ENCODE measurements at places on chromosomes 6 and 20.

GRCh38 chr20:11337361-11338130 is 580.1 kb upstream of the BTBD3 start:
- DNase-seq: no peak

GRCh38 chr6:125406741-125407140 is 105.0 kb upstream of the HDDC2 start:
- DNase-seq: no peak

GRCh38 chr20:16749573-16749972 is 1.4 kb downstream of the OTOR start:
- DNase-seq: no peak

- no peak for DNase-seq
Measured at GRCh38 chr6:36752187-36752885, 54.7 kb downstream of the RAB44 start.

DNA sequence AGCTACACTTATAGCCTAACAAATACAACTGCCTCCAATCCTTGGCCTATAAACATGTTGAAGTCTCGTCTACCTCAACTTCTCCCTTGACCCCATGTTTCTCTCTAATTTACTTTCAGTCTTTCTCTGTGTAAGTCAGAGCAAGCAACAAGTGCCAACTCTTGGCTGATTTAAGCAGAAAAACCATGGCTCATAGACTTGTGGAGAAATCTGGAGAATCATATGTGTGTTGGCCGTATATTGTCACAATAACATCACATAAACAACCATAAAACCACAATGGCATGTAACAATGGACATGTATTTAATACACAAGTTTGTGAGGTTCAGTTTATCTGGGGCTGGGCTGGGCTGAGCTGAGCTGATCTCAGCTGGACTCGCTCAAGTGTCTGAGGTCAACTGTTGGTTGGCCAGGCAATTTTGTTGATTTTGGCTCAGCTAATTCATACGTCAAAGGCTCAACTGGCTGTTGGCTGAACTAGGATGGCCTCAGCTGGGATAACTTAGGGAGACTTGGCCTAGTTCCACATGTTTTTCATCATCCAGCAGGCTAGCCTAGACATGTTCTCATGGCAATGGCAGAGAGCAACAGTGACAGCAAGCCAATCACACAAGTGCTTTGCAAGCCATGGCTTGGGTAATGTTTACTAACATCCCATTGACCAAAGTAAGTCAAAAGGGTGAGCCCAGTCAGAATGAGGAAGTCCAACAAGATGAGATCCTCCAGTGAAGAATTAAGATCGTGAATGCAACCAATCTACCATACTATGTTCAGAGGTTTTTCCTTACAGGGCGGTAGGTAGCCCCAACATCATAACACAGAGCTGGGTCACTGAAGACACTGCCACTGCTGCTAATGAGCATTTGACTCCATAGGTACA is 12.9 kb upstream of the TBC1D22B start:
- DNase-seq: no peak

DNA sequence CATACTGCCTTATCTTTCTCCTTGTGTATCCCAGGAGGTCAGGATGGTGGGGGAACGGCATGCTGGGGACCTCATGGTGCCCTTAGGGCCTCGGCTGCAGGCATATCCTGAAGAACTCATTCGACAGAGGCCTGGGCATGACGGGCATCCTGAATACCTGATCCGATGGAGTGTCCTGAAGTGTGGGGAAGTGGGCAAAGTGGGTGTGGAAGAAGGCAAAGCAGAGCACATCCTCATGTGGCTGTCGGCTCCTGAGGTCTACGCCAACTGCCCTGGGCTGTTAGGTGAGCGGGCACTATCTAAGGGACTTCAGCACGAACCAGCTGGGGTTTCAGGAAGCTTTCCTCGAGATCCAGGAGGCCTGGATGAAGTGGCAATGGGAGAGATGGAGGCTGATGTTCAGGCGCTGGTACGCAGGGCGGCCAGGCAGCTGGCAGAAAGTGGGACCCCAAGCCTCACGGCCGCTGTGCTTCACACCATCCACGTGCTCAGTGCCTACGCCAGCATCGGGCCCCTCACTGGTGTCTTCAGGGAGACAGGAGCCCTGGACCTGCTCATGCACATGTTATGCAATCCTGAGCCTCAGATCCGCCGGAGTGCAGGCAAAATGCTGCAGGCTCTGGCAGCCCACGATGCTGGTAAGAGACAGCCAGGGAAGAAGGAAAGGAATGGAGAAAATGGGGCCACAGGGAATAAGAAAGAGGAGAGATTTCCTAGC is 2.4 kb downstream of the CUL9 start:
- no peak for DNase-seq
